ENCODE measurements at places on chromosomes 5 and 9.

GRCh38 chr9:36991516-36992134, 42.4 kb downstream of the PAX5 start:
- DNase-seq, result peak; percentile 78

GRCh38 chr5:21711866-21712758, 1141.0 kb downstream of the CDH12 start:
- peak; percentile 32 for DNase-seq

- no peak for DNase-seq
Measured at GRCh38 chr5:173832386-173832785, 55.8 kb upstream of the CPEB4 start.

DNA sequence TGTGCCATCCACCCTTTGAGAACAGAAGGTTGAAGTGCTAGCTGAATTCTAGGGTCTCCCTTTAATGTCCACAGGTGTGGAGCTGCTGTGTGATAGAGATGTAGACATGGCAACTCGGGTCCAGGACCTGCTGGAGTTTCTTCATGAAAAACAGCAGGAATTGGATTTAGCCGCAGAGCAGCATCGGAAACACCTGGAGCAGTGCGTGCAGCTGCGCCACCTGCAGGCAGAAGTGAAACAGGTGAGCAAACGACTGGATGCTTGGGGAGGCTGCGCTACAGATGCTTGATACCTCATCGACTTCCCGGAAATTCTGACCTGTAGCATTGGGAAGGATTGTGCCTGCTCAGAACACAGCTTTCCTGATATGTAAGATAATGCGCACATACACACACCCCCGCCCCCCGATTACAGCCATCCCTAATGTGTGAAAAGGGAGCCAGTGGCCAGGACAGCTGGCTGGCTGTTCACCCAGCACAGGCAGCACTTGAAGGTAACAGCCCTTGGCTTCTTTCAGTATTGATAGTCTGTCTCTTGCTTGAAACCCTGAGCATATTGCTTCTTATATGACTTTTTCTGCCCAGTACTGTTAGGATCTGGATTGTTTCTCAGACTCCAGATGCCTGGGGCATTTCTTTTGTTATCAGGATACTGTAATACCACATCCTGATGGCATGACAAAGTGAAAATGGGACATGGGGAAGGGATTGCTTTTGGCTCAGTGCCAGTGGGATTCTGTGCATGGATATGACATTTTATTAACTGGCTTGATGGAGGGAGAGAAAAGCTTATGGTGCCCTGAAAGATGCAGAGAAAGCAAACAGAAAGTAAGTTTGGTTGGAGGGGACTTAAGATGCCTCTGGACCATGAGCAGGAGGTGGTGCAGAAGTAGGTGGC, 216.8 kb upstream of the OTULINL start:
- peak; percentile 47 for DNase-seq

DNA sequence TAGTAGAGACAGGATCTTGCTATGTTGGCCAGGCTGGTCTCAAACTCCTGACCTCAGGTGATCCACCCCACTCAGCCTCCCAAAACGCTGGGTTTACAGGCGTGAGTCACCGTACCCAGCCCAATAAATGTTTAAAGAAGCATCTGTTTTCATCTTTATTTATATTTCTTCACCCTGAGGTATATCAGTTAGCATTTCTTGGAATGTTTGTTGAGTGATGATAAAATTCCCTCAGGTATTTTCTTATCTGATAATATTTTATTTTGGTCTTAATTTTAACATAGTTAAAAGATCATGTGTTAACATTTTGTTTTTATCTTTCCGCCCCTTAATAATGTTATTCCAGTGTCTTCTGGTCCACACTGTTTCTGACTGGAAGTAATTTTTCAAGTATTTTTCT, 839.6 kb upstream of the CDH10 start:
- DNase-seq, result peak; percentile 41

DNA sequence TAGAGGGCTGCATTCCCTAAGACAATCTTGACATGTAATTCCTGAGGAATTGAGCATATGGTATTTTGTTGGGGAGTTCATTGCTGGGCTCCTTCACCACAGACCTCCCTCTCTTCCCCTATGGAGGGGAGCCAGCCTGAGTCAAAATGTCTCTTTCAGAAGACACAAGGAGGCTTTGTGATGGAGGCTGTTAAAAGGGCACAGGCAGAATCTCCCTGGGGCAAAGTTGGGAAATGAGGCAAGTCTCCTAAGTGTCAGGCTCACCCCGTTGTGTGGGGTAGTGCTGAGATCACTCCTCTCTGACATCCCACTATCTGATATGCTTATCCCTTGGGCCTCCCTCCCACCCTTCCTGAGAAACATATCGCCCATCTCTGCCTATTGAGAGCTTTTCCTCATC, 30.6 kb downstream of the GFRA3 start:
- DNase-seq, result no peak

- DNase-seq, result peak; percentile 56
Measured at GRCh38 chr5:15383469-15383868, 116.5 kb upstream of the FBXL7 start.

- no peak for DNase-seq
Measured at GRCh38 chr9:20227166-20227874, 395.0 kb downstream of the MLLT3 start.

DNA sequence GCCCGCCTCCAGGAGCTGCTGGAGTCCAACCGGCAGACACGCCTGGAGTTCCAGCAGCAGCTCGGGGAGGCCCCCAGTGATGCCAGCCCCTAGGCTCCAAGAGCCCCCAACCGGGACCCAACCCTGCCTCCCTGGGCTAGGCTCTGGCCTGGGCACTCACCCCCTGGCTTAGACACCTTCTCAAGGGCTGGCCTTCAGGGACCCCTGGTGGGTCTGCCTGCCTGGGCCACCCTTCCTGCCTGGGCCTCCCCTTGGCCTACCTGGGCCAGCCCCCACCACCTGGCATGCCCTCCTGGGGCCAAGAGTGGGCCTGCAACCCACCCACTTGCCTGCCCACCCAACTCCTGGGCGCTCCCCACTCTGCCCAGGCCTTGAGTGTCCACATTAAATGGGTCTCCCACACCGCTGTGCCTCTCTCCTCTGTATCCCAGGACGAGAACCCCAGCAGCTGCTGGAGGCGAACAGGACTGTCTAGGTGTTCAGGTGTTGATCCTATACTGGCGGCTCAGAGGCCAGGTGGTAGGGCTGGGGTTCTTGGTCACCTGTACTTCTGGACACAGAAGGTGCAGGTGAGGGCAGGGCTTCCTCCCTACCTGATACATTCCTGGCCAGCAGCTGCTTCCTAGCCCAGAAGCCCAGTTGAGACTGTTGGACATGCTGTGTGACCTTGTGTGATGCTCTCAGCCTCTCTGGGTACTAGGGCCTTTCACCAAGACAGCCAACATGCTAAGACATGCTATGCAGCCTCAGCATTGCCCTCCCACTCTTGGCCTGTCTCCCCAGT, 3.6 kb downstream of the BBLN start:
- DNase-seq, result no peak

GRCh38 chr5:97164846-97165245, 18.2 kb downstream of the RIOK2 start:
- peak; percentile 19 for DNase-seq

DNA sequence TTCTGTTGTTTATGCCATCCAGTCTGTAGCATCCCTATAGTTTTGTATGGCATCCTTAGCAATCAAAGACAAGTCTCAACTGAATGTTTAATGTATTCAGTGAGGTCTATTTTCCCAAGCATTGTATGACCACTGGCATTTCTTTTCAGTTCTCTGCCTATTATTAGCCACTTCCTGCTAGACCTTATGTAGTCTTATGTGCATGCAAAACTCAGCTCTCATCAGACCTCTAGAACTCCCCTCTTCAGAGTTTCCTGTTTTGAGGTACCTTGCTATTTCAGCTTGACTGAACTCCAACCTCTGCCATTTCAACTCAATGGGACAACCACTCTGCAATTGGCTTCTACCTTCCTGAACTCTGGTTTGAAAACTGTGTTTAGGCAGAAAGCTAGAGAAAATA, 113.2 kb downstream of the SLC25A46 start:
- DNase-seq, result no peak

DNA sequence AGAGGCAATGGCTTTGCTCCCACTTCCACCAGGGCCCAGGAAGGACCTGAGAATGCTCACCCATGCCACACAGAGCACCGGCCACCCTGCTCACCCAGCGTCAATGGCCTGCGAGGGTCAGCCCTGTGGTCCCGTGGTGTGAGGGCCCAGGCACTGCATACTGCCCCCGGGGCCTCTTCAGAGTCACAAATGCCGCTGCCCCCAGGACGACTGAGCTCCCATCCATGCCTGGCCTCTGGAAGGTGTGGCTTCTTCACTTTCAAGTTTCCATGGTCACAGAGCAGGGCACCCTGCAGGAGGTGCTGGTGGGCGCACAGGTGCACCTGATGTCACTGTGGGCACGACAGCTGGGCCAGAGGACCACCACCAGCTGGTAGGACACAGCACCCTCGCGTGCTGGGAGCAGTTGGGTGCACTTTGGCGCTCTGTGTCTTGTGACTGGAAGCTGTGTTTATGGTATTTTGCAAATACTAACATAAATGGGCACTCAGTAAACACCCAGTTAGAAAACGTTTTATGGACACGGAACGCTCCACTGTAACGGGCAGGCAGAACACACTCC, 12.5 kb upstream of the ZDHHC11 start:
- no peak for DNase-seq

DNA sequence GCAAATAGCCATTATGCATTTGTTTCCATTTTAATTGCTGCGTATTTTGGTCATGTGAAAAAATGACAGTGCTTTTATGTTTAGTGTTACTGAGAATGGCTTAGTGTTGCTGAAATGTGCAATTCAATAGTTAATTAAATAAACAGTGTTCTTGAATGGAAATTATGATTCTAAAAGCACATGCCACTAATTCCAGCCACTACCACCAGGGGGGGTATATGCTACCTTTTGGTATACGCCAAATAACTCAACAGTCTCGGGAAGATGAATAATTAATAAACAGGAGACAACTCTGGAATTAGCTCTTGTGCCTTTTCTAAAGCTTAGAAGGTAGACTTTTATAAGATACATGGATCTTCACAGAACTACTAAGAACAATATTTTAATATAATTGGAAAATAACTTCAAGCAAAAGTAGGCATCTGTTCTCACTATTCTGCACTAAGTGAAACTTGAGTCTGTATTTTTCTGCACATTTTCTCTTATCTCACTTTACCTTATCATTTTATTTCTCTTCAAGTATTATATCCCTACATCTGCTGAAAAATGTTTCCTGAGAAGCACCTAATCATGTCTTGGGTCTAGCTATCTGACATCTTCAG, 83.5 kb upstream of the MINAR2 start:
- peak; percentile 88 for DNase-seq

- peak; percentile 65 for DNase-seq
Measured at GRCh38 chr5:130109152-130109551, 204.9 kb downstream of the CHSY3 start.

- DNase-seq, result peak; percentile 67
Measured at GRCh38 chr9:36029765-36030528, 6.8 kb upstream of the RECK start.

DNA sequence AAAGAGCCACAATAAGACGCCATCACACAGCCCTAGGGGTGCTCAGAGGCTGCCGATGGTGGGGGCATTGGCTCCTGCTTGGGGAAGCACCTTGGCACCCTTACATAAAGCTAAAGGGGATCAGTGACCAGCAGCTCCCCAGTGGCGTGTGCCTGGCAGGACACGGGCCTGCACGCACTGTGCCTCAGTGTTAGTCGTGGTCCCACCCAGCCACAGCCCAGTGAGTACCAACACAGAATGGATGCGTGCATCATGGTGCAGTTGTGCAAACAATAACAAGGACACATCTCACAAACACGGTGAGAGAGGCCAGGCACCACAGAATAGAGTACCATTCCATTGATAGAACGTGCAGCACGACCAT, 103.2 kb downstream of the WNK2 start:
- DNase-seq, result no peak

GRCh38 chr5:139668924-139669661, 20.9 kb downstream of the CXXC5 start:
- no peak for DNase-seq

- peak; percentile 66 for DNase-seq
Measured at GRCh38 chr5:77356740-77357139, 135.4 kb downstream of the WDR41 start.

DNA sequence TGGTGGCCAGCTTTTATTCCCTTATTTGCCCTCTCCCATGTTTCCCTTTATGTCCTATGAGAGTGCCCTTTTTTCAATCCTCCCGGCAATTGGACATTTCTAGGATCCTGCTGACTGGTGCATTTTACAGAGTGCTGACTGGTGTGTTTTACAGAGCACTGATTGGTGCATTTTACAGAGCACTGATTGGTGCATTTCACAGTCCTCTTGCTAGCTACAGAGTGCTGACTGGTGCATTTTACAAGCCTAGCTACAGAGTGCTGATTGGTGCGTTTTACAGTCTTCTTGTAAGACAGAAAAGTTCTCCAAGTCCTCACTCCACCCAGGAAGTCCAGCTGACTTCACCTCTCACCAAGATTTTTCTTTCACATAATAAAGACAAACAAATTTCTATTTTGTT, 15.4 kb upstream of the FANCC start:
- DNase-seq, result no peak

- DNase-seq, result no peak
Measured at GRCh38 chr9:127567730-127568617, 44.1 kb upstream of the STXBP1 start.

DNA sequence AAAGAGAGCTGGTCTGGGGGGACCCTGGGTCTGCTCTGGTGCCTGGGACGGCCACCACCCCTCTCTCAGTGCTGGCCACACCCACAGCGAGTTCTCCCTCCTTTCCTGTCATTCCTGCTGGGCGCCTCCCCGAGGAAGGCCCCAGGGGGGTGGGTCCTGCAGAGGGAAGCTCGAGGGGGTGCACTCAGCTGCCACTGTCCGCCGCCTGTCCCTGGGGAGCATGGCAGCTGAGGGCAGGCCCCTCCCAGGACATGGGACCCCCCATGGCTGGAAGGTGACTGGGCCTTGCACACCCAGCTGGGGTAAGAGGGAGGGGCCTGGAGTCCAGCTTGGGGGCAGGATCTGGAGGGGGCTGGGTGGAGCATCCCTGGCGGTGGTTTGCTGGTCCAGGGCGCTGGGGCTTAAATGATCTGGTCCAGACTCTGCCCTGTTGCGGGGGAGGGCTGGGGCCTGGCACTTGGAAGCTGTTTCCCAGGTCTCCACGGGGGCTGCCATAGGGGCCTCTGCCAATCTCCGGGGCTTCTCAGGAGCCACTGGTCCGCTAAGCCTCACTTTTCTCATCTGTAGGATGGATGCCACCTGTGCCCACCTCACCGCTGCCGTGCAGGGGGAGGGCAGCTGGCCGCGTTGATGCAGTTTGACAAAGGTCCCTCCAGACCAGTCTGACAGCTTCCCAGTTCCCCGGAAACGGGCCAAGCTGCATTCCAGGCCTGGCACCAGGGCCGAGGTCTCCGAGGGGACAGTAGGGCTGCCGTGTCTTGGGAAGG, 6.0 kb upstream of the SLC2A6 start:
- DNase-seq, result no peak

GRCh38 chr5:131814990-131815389, 18.2 kb upstream of the FNIP1 start:
- peak; percentile 87 for DNase-seq
